ENCODE measurements at places on chromosomes 1 and 21.

GRCh38 chr1:182608845-182609610, 4.8 kb upstream of the RGS16 start:
- no peak for DNase-seq

DNA sequence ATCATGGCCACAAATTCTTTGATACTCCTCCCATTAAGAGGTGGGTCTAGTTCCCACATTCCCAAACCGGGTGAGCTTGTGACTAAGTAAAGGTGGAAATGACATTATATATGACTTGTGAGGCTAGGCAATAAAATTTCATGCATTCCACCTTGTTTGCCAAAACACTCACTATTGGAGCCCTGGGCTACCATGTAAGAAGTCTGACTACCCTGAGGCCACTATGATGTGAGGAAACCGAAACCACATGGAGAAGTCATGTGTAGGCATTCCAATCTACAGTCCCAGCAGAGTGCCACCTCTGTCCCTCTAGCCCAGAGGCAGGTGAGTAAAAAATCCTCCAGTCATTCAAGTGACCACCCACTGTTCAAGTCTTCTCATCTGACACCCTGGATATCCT, 17.9 kb upstream of the SMG7 start:
- DNase-seq, result no peak

DNA sequence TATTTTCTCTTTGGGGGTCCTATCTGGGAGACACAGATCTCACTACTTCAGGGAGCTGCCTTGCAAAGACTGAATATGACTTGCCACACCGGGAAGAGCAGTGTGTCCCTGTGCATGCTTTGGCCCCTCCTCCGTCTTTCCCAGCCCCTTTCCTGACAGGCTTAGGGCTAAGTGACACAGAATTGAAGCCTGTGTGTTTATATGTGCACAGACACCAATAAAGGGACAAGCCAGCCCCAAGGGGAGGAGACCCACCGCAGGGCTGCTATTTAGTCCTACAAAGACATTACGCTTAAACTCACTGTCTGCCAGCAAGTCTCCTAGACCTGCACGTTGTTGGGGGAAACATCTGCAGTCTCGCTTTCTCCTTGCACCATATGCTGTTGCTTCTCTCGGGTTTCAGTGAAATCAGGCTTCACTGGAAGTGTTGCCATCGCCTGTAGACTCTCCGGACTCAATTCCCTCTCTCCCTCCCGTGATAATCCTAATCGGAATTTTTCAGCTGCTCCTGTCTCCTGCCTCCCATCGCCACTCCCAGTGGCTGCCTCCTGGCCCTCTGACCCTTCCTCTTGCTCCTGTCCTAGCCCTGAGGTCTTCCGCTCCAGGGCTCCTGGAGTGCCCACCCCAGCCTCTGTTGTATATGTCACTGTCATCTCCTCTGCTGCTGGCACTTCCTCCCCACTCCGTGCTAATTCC, 58.5 kb upstream of the LRRC53 start:
- DNase-seq, result no peak

DNA sequence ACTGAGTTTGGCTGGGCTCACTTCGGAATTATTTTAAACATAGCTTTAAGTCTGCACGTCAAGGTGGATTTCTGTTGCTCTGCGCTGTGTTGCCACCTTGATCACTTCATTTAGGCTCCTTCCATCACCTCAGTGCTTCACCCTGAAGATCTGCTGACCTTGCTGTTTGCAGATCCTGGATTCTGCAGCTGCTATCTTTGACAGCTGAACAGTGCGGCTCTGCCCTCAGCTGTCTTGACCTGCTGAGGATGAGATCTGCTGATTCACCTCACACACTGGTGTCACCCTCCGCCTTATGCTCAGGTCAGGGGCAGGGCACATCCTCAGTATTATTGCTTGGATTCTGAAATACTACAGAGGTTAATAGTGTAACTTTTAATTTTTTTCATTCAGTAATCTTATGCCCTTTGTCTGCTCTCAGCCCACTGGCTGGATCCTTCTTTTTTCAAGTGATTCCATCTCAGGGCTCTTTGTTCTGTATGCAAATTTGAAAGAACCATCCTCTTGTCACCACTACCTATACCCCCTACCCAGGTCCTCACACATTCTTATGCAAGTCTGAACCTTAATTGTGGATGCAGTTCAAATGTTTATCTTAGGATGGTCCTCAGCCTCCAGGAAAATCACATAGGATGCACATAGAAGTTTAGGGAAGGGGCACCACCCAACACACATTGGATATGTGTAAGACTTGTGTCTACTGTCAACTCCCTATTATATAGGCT, 364.0 kb downstream of the OLFM3 start:
- DNase-seq, result no peak

DNA sequence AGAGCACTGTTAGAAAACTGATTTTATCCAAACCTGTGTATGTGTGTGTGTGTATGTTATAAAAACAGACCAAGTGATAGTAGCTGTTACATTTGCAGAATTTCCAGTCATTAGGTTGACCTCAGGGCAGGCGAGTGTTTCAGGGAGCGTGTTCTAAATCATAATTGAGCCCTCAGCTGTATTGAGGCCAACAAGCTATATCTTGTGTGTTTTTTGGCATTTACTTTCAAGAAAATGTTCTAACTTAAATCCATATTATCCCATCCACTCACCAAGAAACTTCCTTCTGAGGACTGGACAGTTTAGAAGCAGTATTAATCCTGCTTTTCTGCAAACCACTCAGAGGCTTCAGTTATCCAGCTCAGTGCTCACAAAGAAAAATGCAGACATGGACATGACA, 12.0 kb downstream of the DDAH1 start:
- no peak for DNase-seq

DNA sequence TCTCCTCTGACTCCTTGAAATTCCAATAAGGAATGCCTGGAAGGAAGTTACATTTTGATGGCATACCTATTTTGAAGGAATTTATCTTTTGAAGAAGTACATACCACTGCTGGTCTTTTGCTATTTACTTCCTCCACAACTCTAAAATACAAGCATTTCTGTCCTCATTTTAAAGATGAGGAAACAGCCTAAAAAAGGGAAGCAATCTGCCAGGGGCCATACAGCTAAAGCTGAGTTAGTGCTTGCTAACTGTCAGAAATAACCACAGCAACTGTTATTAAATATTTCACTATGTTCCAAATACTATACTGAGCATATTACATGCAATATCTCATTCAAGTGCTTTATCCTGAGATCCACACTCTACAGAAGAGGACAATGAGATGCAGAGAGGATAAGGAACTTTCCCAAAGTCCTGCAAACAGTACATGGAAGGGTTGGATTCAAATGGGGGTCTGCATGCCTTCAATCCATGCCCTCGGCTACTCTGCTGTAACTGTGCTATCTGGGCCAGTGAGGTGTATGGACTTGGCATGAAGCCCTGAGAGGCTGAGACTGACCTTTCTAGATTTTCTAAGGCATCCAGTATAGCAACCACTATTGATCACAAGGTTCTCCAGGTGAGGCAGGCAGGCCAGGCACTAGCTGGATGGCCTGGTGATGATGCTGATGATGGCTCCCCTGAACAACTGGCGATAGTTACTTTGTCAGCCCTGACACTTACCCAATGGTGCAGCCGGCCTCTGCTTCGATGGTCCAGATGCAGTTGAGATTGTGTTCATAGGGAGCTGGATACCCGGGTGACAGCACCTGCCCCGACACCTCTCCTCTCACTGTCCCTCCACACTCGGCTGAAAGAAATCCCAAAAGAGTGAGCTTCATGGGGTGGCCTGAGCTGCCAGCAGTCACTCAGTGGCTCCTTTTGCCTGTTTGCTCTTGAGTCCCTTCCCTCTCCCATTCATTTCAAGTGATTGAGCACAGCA, 171.4 kb upstream of the HMGB4 start:
- DNase-seq, result no peak

DNA sequence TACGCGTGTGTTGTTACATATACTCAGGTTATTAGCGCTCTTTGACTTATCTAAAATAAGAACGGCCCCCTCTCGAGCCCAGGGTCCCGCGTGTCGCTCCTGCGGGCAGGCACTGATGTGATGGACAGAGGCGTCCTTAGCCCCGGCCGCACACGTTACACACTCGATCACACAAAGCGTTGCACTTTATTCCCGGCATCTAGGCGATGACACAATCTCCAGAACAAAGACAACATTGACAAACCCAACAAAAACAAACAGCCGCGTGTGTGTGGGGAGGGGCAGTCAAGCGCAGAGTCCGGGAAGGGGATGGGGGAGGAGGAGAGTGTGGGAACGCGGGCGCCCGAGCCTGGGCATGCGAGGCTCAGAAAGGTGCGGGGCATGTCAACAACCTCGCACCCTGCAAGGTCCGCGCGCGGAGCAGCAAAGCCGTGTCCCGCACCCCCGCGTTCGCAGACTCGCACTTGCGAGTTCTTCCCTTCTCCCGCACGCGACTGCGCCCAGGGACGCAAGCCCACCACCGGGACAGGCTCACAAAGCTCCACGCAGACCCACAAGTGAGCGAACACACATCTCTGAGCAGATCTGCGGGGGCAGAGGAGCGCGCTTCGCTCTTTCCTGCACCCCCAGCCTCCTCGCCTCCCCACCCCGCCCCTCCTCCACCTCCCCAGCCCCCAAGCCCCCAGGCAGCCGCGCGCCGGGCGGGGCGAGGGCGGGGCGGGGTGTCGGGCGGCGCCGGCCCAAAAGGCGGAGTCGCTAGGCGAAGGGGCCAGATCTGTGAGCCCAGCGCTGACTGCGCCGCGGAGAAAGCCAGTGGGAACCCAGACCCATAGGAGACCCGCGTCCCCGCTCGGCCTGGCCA, at the start of gene EFNA1:
Gene EFNA1, plus strand, starts transcription at position 772 of the 862 bp plus-strand sequence. CDS start 102 bp downstream, outside the sequence.
- DNase-seq, result no peak

GRCh38 chr1:48794816-48795215, 18.1 kb upstream of the BEND5 start:
- no peak for DNase-seq

DNA sequence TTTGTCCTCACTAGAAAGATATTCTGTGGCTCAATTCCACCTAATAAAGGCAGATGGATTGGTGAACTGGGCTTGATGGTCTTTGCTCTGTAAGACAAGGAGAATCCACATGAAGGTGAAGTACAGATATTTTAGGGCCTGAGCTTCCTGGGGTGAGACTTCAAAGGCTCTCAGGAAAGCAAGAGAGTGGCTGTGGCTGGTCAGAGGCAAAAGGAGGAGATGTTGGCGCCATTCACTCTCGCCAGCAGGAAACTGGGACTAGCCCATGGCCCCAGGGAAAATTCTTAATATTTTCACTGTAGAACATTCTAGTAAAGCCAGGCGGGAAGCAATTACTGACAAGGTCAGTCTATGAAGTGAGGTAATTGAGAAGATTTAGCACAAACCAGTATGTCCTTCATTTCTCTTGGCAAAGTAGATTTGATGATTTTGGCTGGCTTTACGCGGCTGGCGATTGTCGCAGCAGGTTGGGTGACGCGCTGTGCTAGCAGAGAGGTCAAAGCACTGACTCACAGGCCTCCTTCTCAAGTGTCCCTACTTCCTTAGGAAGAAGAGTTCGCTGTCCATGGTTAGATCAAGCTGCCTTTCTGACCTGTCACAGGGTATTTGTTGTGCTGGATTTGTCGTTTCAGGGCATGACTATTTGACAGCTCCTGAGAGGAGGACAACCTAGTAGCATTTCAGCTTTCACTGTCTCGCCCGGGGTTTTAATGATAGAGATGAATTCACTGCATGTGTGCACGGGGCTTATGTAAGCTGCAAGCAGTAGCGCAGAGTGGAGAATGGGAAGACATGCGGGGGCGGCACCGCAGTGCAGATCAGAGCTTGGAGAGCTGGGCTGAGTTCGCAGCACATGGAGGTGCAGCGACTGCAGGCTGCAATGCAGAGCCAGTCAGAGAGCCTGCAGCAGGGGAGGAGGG, 32.7 kb downstream of the XCL1 start:
- no peak for DNase-seq

GRCh38 chr1:197912739-197913494, 4.3 kb upstream of the LHX9 start:
- no peak for DNase-seq

DNA sequence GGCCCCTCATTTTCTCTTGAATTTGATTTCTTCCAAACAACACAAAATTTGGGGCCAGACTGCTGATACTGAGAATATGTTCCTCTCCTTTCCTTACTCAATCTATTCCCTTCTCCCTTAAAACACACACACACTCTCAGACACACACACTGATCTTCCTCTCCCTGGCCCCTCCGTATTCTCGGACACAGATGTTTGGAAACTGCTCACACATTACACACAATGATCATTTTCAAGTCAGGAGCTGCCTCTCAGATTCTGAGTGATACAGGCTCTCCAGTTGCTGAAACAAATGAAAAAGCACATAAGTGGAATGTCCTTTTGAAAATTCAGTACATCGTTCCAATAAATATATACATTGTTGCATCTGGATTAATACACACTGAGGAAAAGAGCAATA, 161.3 kb downstream of the CLEC20A start:
- no peak for DNase-seq

DNA sequence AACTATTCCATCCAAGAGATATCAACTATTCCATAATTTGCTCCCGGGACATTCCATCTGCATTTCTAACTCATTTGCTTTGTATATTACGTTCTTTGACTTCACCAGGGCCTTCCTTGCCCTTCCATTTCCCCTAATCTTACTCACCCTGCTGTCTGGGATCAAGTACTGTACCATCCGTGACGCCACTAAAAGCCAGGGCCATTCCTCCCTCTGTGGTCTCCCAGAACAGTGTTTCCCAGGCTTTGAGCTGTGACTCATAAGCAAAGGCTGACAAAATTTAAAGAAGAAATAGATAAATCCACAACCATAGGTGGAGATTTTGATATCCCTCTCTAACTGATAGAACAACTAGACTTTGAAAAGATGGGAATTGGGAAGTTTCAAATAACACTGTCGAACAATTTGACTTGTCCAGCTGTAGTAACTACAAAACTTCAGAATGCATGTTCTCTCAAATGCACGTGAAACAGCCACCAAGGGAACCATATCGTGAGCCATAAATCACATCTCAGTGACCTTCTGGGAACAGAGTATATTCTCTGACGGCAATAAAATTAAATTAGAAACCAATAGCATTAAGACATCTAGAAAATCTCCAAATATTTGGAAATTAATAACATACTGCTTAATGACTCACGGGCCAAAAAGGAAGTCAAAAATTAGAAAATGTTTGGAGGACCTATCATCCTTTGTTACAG, 501.0 kb downstream of the SETD4 start:
- no peak for DNase-seq

DNA sequence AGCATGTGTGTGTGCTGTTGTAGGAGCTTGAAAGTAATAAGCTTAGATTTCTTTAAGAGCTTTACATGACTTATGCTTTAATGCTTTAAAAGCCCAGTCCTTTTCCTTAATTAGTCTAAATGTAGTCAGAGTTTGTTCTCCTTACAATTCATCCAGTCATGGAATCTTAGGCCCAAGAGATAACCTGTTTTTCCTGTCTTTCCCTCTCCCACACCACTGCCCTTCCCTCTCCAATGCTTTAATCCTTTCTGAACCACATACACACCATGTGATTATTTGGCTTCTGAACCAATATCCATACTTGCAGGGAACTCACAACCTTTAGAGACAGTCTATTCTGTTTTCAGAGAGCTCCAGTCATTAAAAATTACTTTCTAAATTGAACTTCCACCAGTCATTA, 37.6 kb downstream of the ALG6 start:
- DNase-seq, result no peak

DNA sequence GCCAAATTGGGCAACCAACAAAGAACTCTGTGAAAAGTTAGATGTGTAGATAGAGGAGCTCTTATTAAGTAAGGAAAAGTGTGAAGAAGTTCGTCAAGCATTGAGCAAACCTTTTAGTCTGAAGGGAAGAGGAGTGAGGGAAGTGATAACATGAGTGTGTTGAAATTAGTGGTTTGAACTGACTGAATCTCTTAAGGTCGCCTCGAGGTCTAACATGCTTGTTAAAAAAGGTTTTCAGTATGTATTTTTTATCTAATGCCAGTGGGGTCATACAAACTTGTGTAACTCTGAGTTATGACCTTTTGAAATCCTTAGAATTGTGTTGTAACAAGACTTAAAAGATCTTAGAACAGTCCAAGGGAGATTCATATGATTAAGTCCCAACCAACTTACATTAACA, 34.1 kb downstream of the SOAT1 start:
- no peak for DNase-seq

All from CD8-positive, alpha-beta T cell (primary cell).